Fibroblast of skin of left biceps (primary cell): ENCODE measurements at places on chromosomes 12 and 14.

DNA sequence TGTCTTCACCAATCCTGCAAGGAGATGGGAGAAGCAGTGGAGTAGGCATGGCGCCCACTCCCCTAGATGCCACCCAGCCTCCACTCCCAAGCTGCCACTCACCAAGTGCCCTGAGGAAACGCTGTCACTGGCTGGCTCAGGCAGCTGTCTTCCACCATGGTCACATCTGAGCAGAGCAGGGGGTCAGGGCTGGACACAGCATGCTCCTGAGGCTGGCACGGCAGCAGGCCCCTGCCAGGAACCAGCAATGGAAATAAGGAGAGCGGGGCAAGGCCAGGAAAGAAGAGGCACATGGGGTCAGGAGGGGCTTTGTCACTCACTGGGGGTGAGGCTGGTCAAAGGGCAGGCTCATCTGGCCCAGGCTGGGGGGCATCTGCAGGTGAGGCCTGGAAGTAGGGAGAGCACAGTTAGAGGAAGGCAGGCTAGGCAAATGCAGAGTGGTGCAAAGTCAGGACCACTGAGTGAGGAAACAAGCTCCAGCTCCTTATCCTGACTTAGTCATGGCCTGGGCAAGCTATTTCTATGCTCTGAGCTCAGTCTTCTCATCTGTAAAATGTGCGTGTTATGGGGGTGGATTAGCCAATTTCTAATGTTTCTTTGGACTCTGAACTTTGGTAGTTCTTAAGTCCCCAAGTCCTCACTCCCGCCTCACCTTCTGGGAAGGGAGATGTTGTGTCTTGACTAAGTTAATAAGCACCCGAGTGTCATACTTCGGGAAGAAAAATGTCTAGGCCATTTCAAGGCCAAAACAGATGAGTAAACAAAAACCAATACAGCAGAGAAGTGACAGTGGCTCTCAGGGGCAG is 8.0 kb downstream of the NAB2 start:
- no peak for DNase-seq

GRCh38 chr14:59190372-59190771 is 1.9 kb downstream of the DAAM1 start:
- no peak for DNase-seq

DNA sequence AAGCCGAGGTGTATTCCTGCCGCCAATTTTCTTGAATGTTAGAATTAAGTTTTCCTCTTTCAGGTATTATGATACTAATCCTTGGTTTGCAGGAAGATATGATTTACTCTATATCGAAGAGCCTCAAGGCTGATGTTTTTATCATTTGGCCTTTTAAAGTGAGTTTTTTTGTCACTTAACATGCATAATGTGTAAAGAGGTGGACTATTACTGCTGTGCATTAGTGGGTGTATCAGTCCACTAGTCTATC is 11.1 kb upstream of the TMPO start:
- DNase-seq: no peak

GRCh38 chr12:13000925-13001774 is 1.1 kb upstream of the HEBP1 start:
- DNase-seq: no peak

DNA sequence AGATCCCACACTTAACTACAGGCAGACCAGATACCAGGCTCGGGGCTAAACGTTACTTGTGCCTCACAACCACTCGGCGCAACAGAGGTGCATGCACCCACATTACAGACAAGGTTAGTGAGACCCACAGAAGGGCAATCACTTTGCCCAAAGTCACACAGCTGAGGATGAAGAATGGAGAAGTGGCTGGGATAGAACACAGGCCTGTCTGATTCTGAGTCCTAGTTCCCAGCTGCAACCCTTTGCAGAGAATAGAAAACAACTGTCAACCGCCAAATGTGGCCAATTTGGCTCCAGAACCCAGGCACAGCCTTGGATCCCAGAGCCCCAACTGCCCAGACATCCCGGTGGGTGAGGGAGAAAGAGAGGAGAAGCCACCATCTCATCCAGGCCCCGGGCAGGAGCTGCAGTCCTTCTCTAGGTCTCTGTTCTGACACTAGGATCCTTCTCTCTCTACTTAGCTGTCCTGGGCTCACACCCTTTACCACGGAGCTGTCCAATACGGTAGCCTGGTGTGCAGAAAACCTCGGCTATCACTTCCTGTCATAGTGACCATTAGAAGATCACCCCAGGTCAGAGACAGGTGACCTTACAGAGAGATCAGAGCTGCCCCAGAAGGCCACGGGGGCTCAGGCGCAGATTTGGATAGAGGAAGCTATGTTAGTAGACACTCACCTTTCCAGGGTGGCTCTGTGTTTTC is 59.1 kb downstream of the FAM222A start:
- no peak for DNase-seq

DNA sequence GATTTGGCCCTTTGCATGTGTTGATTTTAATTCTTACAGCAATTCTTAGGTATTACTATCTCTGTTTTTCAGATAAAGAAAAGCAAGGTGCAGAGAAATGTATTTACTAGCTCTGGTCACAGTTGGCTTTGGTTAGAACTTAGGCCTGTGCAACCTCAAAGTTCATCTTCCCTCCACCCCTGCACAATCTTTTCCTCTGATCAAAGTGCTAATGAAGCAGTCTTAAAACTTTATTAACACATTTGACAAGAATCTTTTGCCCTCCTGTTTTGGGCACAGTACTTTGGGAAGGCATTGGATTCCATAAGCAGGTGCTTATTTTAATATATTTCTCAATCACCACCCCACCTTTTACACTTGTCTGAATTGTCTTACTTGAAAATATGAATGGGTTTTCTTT is 2.7 kb downstream of the IRAK4 start:
- DNase-seq: no peak

GRCh38 chr12:34016361-34016760 is 5.9 kb upstream of the ALG10 start:
- no peak for DNase-seq
